CD4-positive, alpha-beta memory T cell (primary cell): ENCODE measurements at places on chromosomes 16 and 17. TPM values are rescaled to one million over a fixed set of nuclear protein-coding genes. Genes with fewer than 3 reads are reported as not detected.

DNA sequence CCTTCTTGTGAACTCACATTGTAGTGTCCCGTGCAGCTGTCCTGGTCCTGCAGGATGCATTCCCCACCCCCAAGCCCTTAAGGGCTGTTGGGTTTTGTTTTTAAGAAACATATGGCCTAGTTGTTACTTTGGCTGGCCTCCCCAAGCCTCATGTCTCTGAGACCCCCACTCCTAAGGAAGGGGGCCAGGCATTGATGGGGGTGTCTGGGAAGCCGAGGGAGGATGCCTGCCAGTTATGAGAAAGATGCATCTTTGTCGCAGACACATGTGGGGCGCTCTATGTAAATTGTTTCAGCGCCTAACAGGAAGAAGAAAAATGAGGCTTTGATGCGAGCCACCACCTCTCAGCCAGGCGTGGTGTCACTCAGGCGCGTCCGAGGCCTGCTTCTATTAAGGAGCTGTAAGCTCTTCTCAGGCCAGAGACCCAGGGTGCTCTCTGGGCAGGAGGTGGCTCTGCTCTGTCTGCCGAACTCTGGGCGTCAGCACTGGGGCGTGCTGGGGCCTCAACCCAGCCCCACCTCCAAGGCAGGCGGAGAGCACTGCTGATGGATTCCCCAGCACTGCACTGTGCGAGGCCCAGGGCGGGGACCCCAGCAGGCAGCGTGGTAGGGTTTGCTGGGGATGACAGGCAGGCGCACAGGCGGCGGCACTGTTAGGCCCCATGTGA, 70.6 kb downstream of the SREBF1 start:
- H3K36me3 ChIP-seq: no peaks in the 10 kb centered on the region
- H3K27ac ChIP-seq: no peak overlapping the region
- H3K4me3 ChIP-seq: no peak overlapping the region
- no peaks in the 10 kb centered on the region for H3K27me3 ChIP-seq

IRF8 gene
- total RNA-seq: 1.4 TPM

HOXB1 gene
- not detected for total RNA-seq

DNA sequence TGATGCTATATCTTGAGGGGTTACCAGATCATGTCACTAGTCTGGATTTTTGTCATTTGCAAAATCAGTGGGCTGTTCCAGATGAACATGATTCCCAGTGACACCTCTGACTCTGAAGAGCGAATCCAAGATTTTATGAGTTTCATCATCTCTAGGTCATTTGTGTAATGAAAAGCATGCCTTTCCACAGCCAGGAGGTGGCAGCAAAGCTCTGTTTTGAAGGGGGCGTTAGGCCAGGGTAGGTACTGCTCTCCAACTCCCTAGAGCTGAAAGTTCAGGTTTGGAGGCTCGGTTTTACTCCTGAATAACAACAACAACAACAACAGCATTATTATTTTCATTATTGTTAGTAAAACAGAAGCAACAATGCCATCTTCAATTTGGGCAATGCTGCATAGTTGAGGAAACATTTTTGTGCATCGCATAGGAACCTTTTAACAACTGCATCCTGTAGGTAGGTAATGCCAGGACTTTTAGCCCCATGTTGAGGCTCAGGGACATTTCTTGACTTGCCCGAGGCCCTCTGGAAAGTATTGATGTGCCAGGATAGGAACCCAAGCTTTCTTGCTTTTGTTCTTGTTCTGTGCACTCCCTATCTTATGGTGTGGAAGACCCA, 77.0 kb downstream of the MYH13 start:
- no peak overlapping the region for H3K27ac ChIP-seq
- no peaks in the 10 kb centered on the region for H3K27me3 ChIP-seq
- no peaks in the 10 kb centered on the region for H3K36me3 ChIP-seq
- DNase-seq: no peak

AURKB gene
- total RNA-seq: 0.67 TPM

FOXN1 gene
- total RNA-seq: not detected

HOXB7 gene
- 0.25 TPM for total RNA-seq

- no peak overlapping the region for H3K4me3 ChIP-seq
- no peaks in the 10 kb centered on the region for H3K36me3 ChIP-seq
- no peak for DNase-seq
- H3K27ac ChIP-seq: no peak overlapping the region
- H3K4me1 ChIP-seq: no peaks in the 10 kb centered on the region
- H3K27me3 ChIP-seq: no peaks in the 10 kb centered on the region
Observed at GRCh38 chr17:73393381-73393780, 81.6 kb upstream of the CDC42EP4 start.
